Endothelial cell of coronary artery (primary cell): ENCODE measurements at places on chromosomes 2 and 18. TPM values are rescaled to one million over a fixed set of nuclear protein-coding genes. Genes with fewer than 3 reads are reported as not detected.

The AQP12A gene
- total RNA-seq: not detected in 2 replicates

The ST3GAL5 gene
- 11.2 and 19.7 TPM in 2 replicates for total RNA-seq

The SFT2D3 gene
- total RNA-seq: 2.7 and 2.9 TPM in 2 replicates

The SPDYA gene
- 0.81 and 1.3 TPM in 2 replicates for total RNA-seq

The SLC19A3 gene
- 0.09 and 0.19 TPM in 2 replicates for total RNA-seq
